ENCODE measurements at places on chromosomes 6 and 20.
A peak's percentile ranks its signal among the peaks of the same experiment; 100 is the strongest.

DNA sequence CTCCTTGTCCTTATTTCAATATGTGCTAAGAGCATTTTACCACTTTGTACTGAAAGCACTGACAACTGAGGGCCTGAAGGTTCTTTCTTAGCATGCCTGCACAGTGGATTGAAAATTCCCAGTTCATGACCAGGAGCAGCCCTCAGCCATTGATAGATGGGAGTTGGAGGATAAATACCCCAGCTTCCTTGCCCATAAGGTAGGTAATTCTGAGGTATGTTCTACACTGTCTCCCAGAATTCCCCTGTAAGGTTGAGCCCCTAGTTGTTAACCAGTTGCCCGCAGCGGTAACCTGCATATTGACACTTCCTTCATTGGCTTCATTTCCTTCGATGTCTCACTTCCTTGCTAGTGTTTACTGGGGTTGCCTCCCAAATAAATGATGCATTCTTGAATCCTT lies 162.0 kb downstream of the CDC5L start:
- DNase-seq: no peak
- H3K4me3 ChIP-seq: no peak overlapping the region
- H3K27ac ChIP-seq: no peak overlapping the region
- H3K36me3 ChIP-seq: no peaks in the 10 kb centered on the region
- peaks cover 9% of the 10 kb centered on the region for H3K4me1 ChIP-seq

DNA sequence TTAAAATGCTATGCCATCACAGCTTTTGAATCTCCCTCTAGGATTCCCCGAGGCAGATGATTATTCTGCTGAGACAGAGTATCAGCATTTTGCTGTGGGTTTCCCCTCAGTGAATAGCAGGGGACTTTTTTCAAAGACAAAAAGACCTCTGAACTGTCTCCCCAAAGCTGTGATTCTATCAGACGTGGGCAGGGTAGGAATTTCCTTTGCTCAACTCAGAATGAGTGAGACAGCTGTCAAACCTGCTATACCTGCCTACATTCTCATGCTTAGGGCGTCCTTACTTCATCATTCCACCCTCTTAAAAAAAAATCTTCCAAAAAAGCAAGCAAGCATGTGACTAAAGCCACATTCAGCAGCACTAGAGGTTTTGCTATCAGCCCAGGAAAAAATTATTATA lies 147.6 kb upstream of the FAM83B start:
- H3K4me1 ChIP-seq: no peaks in the 10 kb centered on the region
- H3K36me3 ChIP-seq: no peaks in the 10 kb centered on the region
- DNase-seq: no peak
- H3K4me3 ChIP-seq: no peak overlapping the region
- H3K27me3 ChIP-seq: no peaks in the 10 kb centered on the region
- no peak overlapping the region for H3K27ac ChIP-seq

DNA sequence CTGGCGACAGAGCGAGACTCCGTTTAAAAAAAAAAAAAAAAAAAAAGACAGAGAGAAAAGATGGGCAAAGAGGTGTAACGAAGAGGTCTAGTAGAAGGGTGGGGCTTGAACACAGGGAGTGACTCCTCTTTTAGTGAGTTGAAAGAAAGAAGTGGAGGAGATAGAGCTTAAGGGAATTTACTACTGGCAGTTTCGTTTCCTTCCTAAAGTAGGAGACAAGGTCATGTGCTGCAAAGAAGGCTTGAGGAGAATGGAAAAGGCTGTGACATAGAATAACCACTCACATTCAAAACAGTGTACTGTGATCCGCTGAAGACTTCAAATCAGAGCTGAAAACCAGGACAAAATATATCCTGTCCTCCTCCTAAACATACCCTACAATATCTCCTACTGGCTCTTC lies 63.8 kb upstream of the EIF2S2 start:
- peaks cover 6% of the 10 kb centered on the region for H3K27me3 ChIP-seq
- no peak for DNase-seq
- peaks cover 21% of the 10 kb centered on the region for H3K4me1 ChIP-seq

GRCh38 chr6:91802431-91802830 lies 1215.6 kb upstream of the MAP3K7 start:
- H3K36me3 ChIP-seq: no peaks in the 10 kb centered on the region
- H3K27me3 ChIP-seq: no peaks in the 10 kb centered on the region
- no peaks in the 10 kb centered on the region for H3K4me1 ChIP-seq
- H3K4me3 ChIP-seq: no peak overlapping the region

DNA sequence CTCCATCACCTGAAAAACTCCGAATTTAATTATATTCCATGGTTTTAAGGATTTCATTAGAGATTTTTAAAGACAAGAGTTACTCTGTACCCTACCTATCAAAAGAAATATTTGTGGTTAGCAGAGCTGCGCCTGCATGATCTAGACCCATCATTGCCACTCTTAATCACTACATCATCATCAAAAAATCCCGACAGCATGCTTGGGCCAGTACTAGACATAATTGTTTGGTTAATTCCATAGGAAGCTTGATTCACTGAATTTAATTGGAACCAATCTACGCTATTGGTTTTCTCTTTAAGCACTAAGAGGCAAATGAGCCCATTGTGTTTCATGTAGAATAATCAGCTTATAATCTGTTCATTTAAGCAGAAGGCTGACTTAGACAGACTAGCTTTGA lies 33.4 kb upstream of the RNF217 start:
- no peak overlapping the region for H3K27ac ChIP-seq
- H3K4me1 ChIP-seq: peaks cover 5% of the 10 kb centered on the region
- peaks cover 3% of the 10 kb centered on the region for H3K27me3 ChIP-seq
- DNase-seq: no peak
- no peak overlapping the region for H3K4me3 ChIP-seq

- H3K36me3 ChIP-seq: peaks cover 10% of the 10 kb centered on the region
- H3K27ac ChIP-seq: no peak overlapping the region
- peaks cover 4% of the 10 kb centered on the region for H3K27me3 ChIP-seq
- H3K4me1 ChIP-seq: peaks cover 74% of the 10 kb centered on the region
Observed at GRCh38 chr6:126172131-126172530, 167.8 kb upstream of the CENPW start.

- no peak overlapping the region for H3K4me3 ChIP-seq
- H3K27me3 ChIP-seq: no peaks in the 10 kb centered on the region
- DNase-seq: no peak
Observed at GRCh38 chr6:161215193-161215592, 58.7 kb downstream of the AGPAT4 start.

DNA sequence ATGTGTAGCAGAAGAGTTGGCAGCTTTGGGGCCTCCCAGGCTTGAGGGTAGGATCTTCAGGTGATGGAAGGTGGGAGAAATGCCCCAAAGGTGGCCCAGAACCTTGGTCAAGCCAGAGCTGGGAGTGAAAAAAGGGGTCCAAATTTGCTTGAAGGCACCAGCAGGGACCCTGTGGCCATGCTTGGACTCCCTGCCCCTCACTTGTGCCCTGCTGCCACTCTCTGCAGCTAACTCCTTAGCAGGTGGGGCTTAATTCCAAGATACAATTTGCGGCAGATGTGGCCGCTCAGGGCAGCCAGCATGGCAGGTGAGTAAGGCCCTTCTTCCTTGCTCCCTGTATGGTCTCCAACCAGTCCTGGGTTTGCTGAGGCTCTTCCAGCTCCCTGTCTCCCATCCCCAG lies 285.0 kb upstream of the RNF24 start:
- H3K4me3 ChIP-seq: no peak overlapping the region
- DNase-seq: no peak
- H3K36me3 ChIP-seq: no peaks in the 10 kb centered on the region
- H3K27me3 ChIP-seq: peaks cover 25% of the 10 kb centered on the region
- peaks cover 5% of the 10 kb centered on the region for H3K4me1 ChIP-seq
- no peak overlapping the region for H3K27ac ChIP-seq

DNA sequence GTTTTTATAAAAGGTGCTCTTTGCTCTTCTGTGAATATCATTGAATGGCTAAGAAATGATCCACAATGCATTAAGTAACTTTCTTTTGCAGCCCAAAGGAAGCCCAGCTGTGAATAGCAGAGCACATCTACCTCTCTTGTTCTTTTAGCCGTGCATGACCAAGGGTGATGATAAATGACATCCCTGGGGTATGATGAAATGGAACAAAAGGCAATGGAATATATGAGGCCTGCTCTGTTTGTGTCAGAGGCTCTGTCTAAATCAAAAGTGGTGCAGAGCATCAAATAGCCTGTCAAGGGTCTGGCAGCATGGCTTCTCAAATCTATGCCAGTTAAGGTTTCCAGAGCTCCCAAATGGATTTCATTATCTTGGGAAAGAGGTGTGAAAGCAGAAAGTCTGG lies 362.6 kb upstream of the RNF217 start:
- DNase-seq: no peak
- no peak overlapping the region for H3K4me3 ChIP-seq
- no peaks in the 10 kb centered on the region for H3K4me1 ChIP-seq
- peaks cover 3% of the 10 kb centered on the region for H3K27me3 ChIP-seq
- no peaks in the 10 kb centered on the region for H3K36me3 ChIP-seq
- no peak overlapping the region for H3K27ac ChIP-seq

DNA sequence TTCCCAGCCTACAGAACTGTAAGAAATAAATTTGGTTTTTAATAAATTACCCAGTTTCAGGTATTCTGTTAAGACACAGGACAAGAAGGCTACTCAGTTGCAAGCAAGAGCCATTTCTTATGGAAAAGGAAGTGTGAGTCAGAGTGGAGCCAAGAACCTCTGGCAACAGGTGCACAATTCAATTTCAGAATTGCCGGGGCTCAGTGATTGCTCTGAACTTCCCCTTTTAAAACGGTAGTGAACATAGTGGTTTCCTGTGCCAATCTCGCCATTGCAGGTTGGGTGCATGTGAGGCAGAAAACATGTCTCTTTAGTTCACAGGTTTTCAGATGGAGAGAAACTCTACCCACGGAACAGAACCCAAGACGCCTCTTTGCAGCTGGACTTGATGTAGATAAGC lies 16.4 kb downstream of the PIGT start:
- H3K27ac ChIP-seq: no peak overlapping the region
- H3K27me3 ChIP-seq: peaks cover 22% of the 10 kb centered on the region
- no peaks in the 10 kb centered on the region for H3K36me3 ChIP-seq
- no peak for DNase-seq

GRCh38 chr6:119620846-119621555 lies 271.4 kb upstream of the MAN1A1 start:
- H3K36me3 ChIP-seq: peaks cover 15% of the 10 kb centered on the region
- peaks cover 49% of the 10 kb centered on the region for H3K4me1 ChIP-seq
- DNase-seq: no peak
- H3K4me3 ChIP-seq: no peak overlapping the region
- H3K27ac ChIP-seq: peak overlapping the region; percentile 64

- H3K27me3 ChIP-seq: peaks cover 20% of the 10 kb centered on the region
- no peak for DNase-seq
- peaks cover 30% of the 10 kb centered on the region for H3K4me1 ChIP-seq
- peaks cover 3% of the 10 kb centered on the region for H3K36me3 ChIP-seq
- peak overlapping the region; percentile 81 for H3K4me3 ChIP-seq
- H3K27ac ChIP-seq: no peak overlapping the region
Observed at GRCh38 chr6:2449572-2449940, 204.2 kb upstream of the GMDS start.

DNA sequence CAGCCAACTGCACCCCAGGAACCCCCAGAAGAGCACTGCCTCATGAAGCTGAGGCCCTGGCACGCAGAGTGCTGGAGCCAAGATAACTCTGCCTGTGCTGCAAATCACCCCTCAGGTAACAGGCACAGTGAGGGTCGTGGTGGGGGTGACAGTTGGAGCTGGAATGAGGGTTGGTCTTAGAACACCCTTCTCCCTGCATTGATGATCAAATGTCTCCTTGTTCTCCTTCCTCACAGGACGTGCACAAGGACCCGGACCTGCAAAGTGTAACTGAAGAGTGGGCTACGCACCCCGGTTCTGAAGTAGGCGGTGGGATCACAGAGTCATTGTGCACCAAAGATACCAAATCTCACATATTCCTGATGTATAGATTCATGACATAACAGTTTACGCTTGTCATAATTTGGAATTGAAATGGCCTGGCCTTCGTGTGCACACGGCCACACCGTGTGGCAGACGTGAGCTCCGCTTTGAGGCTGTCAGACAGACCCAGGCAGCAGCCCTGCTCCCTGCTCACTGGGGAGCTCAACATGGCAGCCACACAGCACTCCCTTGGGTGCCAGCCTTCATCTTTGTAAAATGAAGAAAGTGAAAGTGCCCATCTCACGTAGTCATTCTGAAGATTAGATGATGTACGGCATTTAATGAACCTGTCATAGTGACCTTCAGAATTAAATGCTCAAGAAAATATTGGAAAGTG lies 8.8 kb downstream of the THBS2 start:
- peaks cover 14% of the 10 kb centered on the region for H3K27me3 ChIP-seq
- DNase-seq: no peak
- no peak overlapping the region for H3K4me3 ChIP-seq
- H3K4me1 ChIP-seq: no peaks in the 10 kb centered on the region
- peaks cover 10% of the 10 kb centered on the region for H3K36me3 ChIP-seq
- H3K27ac ChIP-seq: no peak overlapping the region

GRCh38 chr6:42369568-42369967 lies 82.2 kb downstream of the TRERF1 start:
- peaks cover 14% of the 10 kb centered on the region for H3K27me3 ChIP-seq
- no peak overlapping the region for H3K4me3 ChIP-seq
- no peak for DNase-seq
- H3K4me1 ChIP-seq: peaks cover 13% of the 10 kb centered on the region

GRCh38 chr6:41334482-41335040 lies 847 bp upstream of the NCR2 start:
- H3K4me3 ChIP-seq: no peak overlapping the region
- H3K27me3 ChIP-seq: peaks cover 23% of the 10 kb centered on the region
- H3K36me3 ChIP-seq: no peaks in the 10 kb centered on the region
- DNase-seq: no peak
- H3K27ac ChIP-seq: no peak overlapping the region
- peaks cover 49% of the 10 kb centered on the region for H3K4me1 ChIP-seq

- no peaks in the 10 kb centered on the region for H3K27me3 ChIP-seq
- peak overlapping the region; percentile 40 for H3K27ac ChIP-seq
- no peak for DNase-seq
- H3K4me1 ChIP-seq: peaks cover 21% of the 10 kb centered on the region
- H3K4me3 ChIP-seq: no peak overlapping the region
Observed at GRCh38 chr6:118317581-118318563, 230.2 kb upstream of the PLN start.

GRCh38 chr6:2108700-2109306 lies 136.6 kb downstream of the GMDS start:
- no peaks in the 10 kb centered on the region for H3K27me3 ChIP-seq
- DNase-seq: no peak
- no peak overlapping the region for H3K4me3 ChIP-seq
- H3K4me1 ChIP-seq: peaks cover 33% of the 10 kb centered on the region

DNA sequence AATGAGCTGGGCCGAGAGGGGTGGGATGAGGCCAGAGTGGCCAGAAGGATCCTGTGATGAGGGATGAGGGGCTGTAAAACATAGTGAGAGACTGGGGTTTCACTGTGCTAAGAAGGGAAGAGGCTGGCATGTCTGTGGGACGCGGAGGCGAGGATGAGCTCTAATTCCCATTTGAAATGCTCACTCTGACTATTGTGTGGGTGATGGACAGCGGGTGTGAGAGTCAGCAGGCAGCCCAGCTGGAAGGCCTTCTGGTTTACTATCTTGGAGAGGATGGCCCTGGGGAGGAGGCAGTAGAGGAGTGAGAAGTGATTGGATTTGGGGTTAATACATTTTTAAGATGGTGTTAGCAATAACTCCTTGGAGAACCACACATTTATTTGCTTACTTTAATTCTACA lies 9.5 kb upstream of the MICA start:
- peaks cover 13% of the 10 kb centered on the region for H3K27me3 ChIP-seq
- H3K4me3 ChIP-seq: no peak overlapping the region
- peaks cover 15% of the 10 kb centered on the region for H3K4me1 ChIP-seq
- H3K36me3 ChIP-seq: no peaks in the 10 kb centered on the region

GRCh38 chr6:81998432-81998831 lies 246.0 kb upstream of the TENT5A start:
- no peaks in the 10 kb centered on the region for H3K36me3 ChIP-seq
- H3K27me3 ChIP-seq: peaks cover 3% of the 10 kb centered on the region
- DNase-seq: no peak
- H3K27ac ChIP-seq: no peak overlapping the region
- no peak overlapping the region for H3K4me3 ChIP-seq

- DNase-seq: no peak
- no peak overlapping the region for H3K27ac ChIP-seq
- H3K4me1 ChIP-seq: peaks cover 2% of the 10 kb centered on the region
- no peak overlapping the region for H3K4me3 ChIP-seq
- no peaks in the 10 kb centered on the region for H3K36me3 ChIP-seq
Observed at GRCh38 chr6:147578159-147578558, 69.7 kb downstream of the SAMD5 start.

All from nephron progenitor cell (in vitro differentiated cells).